Stimulated activated CD8-positive, alpha-beta memory T cell treated with anti-CD3 and anti-CD28 coated beads, Interleukin-4, amount 100 ng/mL, for 24 hours (primary cell): ENCODE measurements at places on chromosomes 7 and 10.

- DNase-seq: no peak
Measured at GRCh38 chr10:14312014-14312413, 18.7 kb downstream of the FRMD4A start.

DNA sequence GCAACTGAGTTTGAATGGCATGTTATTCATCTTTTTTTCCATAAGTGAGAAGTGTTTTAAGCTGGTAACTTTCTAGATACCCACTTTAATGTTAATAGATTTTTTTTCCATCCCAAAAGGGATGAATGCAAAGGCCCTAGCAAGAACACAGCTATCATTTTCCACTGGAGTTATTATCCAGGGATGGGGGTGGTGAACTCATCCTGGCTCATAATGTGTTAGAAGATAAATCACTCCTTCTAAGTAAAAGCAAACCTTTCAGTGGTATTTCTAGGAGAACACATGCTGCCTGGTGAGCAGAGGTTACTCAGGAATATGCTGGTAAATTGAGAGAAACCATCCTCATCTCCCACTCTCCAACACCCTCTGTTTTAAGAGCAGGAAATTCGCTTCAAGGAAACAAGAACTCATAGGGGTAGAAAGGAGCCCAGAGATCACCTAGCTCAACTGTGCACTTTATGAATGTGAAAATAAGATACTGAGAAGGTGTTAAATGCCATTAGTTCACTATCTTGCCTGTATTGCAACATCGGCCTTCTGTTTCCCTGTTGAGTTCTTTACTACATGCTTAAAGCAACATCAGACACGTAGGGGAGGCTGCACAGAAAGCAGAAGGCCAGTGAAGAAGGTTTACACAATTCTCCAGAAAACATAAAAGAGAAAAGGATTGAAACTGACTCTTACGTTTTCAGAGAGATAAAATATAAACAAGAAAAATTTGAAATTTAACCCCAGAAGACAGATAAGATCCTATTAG is 264.0 kb upstream of the PRKCQ start:
- no peak for DNase-seq

DNA sequence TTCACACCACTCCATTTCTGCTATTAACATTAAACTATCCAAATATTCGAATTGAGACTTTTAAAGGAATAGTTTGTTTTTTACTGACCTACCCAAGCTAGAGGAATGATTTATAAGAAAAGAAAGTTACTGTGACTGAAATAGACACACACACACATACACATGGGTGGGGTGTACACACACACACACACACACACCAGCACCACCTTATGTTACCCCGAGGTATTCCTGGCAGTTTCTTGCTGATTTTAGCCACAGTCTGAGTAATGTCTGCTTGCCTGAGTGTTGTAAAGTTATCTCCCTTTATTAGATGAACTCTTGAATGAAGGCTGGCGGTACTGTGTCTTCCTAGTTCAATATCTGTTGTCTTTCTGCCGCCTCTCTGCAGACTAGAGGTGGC is 91.3 kb upstream of the PRKG1 start:
- no peak for DNase-seq

DNA sequence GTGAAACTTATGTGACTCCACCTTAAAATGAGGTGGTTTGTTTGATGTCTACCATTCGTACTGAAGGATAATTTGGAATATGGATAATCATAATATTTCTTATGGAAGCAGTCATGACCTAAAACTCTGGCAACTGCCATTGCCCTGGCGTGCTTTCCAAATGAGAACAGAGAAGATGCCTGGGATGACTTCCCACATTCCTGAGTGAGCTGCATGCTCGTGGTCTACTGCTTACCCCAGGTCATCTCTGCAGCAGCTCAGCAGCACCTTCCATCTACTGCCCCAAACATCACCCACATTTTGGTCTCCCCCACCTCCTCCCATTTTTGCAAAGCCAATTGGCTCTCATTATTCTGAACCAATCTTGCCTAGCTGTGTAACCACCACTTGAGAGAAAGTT is 40.1 kb downstream of the LYZL1 start:
- no peak for DNase-seq

DNA sequence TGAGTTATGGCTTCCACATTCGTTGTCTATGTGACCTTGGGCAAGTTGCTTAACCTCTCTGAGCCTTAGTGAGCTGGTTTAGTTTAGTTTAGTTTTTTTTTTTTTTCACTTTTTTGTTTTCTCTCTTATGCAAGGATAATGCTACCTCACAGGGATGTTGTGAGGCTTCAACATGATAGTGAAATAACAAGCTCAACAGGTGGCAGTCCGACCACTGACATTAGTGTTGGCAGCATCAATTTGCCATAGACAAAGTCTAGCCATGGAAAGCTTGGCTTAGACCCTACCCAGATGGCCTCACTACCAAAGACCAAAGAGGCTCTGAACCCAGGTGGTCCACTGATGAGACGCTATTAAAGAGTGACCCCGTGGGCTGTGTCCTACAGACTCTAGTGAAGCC is 27.2 kb upstream of the UNC5B start:
- DNase-seq: no peak

- DNase-seq: no peak
Measured at GRCh38 chr7:28630350-28630749, 218.0 kb downstream of the CREB5 start.

- DNase-seq: no peak
Measured at GRCh38 chr10:74973741-74974392, 137.6 kb upstream of the SAMD8 start.

- no peak for DNase-seq
Measured at GRCh38 chr7:84138411-84138810, 56.2 kb downstream of the SEMA3A start.

DNA sequence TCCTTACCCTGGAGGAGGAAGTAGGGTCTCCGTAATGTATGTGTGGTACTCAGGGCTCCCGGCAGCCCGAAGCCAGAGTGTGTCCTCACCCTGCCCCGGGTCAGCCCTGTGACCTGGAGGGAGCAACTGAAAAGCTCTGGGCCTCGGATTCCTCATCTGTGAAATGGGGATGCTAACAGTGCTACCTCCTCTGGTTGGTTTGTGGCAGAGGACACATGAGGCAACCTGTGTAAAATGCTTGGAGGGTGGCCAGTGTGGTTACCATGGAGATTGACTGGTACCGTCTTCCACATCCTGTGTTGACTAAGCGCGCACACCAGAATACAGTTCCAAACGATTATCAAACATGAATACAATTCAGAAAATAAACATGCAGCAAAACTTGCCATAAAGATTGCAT is 163.8 kb upstream of the KLF6 start:
- peak; percentile 43 for DNase-seq

GRCh38 chr7:21704359-21704758 is 161.5 kb downstream of the DNAH11 start:
- no peak for DNase-seq

DNA sequence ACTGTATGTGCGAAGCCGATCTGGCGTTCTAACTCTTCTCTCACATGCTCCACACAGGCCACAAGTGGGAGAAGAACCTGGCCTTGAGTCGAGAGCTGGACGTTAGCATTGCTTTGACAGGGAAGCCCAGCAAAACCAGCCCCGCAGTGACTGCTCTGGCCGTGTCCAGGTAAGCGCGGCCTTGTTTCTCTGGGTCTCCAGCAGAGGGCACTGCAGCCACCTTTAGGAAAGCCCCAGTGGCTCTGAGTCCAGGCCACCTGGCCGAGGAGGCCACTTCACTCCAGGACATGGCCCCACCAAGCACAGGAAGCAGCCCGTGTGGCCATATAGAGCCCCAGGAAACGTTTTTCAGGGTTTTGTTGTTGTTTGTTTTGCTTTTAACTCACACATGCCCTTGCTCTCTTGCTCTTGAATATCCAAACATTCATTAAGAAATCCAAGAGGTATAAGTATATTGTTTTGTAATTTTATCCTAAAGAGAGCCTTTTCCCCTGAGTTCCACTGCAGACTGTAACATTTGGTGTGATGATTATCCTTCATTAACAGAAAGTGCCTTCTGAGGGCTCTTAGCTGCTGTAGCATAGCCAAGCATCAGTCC is 41.8 kb upstream of the LRRC18 start:
- peak; percentile 15 for DNase-seq

GRCh38 chr10:30396293-30396692 is 37.7 kb upstream of the MAP3K8 start:
- DNase-seq: no peak

DNA sequence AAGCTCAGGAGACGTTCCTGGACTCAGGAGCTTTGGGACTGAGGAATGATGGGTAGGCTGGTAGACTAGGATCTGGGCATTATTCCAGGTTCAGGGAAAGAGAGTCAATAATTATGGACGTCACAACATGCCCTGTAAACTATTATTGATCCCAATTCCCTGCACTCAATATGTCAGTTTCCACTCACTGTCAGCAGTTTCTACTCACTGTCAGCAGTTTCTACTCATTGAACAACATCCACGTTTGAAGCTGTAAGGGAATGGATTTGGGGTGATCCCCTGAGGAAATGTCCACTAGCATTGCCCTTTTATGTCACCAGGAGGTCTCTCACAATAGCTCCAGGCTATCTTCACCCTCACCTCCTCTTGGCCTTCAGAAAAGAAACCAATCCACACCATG is 1268.6 kb downstream of the TYW1 start:
- DNase-seq: no peak

DNA sequence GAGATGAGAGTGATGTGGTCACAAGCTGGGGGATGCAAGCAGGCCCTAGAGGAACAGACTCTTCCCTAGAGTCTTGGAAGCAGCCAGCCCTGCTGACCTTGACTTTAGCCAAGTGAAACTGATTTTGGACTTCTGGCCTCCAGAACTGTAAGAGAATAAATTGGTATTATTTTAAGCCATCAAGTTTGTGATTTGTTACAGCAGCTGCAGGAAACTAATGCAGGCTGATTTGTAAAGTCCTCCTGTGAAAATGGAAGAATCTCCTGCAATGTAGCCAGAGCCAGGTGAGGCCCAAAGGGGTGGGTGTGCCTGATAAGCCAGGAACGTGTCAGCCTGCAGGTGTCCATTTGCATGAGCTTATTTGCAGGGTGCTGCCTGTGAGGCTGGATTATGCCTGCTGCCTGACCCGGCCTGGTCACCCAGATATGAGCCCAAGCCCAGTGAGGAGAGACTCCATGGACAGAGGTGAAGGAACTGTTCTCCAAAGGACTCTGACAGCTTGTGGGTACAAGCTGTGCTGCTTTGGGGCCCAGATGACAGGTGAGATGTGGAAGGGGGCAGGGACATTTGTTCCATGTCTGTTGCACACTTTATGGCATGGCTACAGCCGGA is 24.6 kb upstream of the PLEKHA1 start:
- DNase-seq: no peak

DNA sequence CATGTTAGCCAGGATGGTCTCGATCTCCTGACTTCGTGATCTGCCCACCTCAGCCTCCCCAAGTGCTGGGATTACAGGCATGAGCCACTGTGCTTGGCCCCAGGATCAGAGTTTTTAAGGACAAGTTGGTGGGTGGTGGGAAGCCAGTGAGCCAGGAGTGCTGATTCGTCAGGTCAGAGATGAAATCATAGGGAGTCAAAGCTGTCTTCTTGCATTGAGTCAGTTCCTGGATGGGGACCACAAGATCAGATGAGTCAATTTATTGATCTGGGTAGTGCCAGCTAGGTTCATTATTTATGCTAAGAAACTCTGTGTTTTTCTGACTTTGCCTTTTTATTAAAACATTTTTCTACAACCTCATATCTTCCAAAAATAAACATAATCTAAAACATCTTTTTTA is 423.8 kb downstream of the ARL4A start:
- DNase-seq: no peak

GRCh38 chr7:7672545-7673239 is 32.1 kb downstream of the UMAD1 start:
- DNase-seq: no peak

DNA sequence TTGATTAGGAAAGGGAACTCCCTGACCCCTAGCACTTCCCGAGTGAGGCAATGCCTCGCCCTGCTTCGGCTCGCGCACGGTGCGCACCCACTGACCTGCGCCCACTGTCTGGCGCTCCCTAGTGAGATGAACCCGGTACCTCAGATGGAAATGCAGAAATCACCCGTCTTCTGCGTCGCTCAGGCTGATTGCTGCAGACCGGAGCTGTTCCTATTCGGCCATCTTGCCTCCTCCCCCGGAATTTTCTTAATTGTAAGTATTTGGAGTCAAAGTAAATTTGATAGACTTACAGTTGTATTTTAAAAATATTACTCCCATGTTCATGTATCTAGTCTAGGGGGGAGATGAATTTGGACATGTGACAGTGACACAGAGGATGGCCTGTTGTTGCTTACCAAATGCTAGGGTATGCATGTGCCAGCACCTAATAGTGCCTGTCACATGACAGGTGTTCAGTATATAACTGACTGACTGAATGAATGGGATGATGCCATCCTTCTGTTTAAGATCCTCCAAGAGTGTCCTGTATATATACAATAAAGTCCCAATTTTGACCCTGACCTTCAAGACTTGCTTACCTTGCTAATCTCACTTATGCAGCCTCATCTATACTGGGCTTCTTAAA is 42.0 kb upstream of the ICA1 start:
- DNase-seq: no peak

GRCh38 chr10:30445711-30446110 is 11.7 kb downstream of the MAP3K8 start:
- no peak for DNase-seq

DNA sequence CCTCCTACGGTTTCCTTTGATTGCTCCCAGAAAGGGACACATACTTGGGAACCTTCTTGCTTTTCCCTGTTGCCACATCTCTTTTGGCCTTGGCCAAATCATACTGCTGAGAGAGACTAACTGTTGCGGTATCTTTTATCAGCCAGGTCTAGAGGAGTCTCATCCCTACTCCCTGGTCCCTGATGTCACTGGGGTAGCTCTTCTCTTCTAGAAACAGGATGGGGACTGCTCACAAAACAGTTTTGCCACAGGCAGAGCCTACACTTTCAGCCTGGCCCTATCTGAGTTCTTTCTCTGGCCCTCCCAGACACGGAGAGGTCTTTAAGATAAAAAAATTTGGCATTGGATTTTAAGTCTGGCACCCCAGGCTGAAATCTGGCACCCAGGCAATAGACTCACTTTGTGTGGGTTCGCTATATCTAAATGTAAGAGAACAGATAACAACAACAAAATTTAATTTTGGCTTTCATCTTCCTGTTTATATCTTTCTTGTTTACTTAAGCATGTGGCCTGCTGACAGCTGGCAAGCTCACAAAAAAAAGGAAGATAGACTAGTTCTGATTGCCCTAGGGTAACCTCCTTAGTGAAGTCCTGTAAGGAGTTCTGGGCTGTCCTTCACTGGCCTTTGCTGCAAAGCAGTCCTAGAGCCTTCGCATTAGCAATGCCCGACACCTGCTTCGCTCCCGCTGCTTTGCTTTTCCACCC is 228.3 kb upstream of the NPVF start:
- no peak for DNase-seq
